ENCODE measurements at places on chromosomes 7 and 10.

GRCh38 chr7:74495112-74496086 lies 41.7 kb downstream of the GTF2IRD1 start:
- DNase-seq: no peak

DNA sequence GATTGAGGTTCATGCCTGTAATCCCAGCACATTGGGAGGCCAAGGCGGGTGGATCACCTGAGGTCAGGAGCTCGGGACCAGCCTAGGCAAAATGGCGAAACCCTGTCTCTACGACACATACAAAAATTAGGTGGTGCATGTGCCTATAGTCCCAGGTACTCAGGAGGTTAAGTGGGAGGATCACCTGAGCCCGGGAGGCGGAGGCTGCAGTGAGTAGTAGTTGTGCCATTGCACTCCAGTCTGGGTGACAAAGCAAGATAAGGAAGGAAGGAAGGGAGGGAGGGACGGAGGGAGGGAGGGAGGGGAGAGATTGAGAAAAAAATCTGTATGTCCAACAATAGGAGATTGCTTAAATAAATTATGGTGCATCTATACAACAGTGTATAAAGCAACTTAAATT lies 13.2 kb downstream of the TLL2 start:
- DNase-seq: no peak

GRCh38 chr10:110865186-110865808 lies 6.4 kb upstream of the PDCD4 start:
- peak; percentile 70 for DNase-seq

DNA sequence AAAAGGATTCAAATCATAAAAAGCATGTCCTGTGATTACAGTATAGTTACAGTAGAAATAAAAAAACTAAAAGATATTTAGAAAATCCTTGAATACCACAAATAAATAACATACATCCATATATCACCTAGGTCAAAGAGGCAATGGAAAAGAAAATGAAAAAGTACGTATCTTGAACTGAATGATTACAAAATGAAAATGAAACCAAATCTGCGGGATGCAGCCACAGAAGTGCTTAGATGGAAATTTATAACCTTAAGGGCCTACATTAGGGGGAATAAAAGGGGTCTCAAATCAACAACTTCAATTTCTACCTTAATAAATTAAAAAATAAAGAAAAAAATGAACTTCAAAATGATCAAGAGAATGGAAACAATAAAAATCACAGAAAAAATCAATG lies 879.0 kb upstream of the CELF2 start:
- no peak for DNase-seq

- no peak for DNase-seq
Observed at GRCh38 chr10:108360187-108360586, 1195.7 kb upstream of the SORCS1 start.
